ENCODE measurements at places on chromosomes 4 and X.

GRCh38 chr4:6230502-6230785 is 30.1 kb upstream of the JAKMIP1 start:
- no peak for DNase-seq

DNA sequence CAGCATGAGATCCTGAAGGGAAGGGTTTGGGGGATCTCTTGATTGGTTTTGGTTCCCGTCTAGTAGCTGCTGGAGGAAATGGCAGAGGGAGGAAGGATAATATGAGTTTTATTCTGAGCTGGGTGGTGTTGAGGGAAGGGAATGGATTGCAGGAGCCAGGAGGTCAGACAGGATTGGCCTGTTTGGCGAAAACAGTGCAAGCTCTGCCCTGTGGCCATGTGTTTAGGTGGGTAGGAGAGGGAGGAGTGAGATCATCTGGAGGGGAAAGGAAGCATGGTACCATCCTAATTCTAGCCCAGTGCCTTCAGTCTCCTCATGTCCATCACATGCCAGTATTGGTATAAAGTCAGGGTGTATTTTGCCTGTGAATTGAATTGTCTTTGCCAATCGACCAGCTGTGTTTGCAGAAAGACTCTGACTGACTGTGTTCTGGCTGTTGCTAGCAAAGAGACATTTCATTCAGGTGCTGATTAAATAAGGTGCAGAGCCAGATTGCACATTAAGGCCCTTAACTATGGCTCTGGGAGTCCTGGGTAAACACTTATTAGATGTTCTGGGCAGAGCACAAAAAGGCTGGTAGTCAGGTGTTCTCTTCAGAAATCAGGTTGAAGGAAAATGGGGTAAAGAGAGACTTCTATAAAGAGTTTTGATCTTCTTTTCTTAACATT is 10.0 kb downstream of the TMEM164 start:
- DNase-seq, result no peak

DNA sequence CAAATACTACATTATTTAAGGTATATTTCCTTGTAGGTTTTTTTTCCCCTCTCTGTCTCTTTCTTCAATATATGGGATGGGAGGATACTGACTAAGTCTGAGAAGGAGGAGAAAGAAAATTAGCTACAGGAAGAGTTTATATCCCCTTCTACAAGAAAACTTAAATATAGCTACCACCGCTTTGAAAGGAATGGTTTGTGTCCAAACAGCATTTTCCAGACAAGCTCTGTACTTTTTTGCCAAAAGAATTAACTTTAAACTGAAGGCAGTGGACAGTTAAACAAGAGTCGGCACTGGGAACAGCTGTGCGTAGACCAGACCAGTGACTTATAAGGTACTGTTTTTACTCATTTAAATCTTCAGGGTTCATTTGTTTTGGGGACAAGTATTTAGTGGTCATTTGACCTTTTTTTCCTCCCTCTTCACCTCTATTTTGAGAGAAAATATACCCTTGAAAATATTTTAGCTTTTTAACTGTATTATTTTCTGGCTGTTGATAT is 303.7 kb downstream of the ARHGAP24 start:
- DNase-seq, result no peak

DNA sequence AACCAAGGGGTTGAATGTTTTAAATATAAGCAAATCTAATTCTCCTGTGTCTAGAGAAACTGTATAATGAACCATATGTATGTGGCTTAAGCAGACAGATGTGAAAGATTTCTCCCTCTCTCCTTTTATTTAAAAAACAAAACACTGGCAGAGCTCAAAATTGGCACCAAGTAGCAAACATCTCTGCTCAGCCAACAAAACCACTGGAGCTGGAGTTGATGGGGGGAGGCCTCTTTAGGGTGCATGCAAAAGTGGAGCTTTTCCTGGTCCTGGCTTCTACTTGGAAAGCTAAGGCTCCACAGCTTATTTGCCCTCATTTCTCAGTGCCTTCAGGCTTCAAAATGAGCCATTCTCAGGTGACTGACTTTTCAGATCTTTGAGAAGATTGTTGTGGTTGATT is 95.6 kb downstream of the REPS2 start:
- DNase-seq, result no peak

DNA sequence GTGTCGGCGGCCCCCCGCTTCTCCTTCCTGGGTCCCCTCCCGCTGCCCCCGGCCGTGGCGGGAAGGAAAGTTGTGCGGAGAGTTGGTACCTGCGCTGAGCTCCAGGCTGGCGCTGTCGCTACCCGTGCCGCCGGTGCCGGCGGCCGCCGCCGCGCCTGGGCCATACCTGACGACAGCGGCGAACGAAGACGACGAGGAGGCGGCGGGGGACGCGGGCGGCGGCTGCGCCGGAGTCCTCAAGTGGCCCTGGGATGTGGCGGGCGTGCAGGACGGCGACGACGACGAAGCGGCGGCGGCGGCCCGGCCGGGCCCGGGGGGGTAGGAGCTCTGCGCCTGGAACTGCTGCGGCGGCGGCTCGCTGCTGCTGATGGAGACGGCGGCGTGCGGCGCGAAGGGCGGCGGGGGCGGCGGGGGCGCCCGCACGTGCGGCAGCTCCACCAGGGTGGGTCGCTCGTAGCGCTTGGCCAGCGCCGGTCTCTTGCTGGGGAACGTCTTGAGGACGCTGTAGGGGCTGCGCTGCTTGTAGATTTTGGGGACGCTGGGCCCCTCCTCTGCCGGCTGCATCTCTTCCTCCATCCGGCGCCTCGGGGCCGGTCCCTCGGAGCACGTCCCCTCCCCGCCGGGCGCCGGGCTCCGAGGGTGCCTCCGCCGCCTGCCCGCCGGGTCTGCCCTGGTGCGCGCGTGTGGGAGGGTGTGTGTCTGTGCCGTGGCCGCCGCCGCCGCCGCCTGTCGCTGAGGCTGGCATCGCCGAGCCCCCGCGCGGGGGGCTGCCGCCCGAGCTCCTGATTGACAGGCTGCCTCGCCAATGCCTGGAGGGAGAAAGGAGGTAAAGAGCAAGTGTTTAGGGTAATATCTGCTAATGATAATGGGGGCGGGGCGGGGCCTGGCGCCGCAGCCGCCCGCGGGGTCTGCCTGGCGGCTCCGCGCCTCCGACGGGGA is 618 bp downstream of the BEND4 start:
- no peak for DNase-seq

DNA sequence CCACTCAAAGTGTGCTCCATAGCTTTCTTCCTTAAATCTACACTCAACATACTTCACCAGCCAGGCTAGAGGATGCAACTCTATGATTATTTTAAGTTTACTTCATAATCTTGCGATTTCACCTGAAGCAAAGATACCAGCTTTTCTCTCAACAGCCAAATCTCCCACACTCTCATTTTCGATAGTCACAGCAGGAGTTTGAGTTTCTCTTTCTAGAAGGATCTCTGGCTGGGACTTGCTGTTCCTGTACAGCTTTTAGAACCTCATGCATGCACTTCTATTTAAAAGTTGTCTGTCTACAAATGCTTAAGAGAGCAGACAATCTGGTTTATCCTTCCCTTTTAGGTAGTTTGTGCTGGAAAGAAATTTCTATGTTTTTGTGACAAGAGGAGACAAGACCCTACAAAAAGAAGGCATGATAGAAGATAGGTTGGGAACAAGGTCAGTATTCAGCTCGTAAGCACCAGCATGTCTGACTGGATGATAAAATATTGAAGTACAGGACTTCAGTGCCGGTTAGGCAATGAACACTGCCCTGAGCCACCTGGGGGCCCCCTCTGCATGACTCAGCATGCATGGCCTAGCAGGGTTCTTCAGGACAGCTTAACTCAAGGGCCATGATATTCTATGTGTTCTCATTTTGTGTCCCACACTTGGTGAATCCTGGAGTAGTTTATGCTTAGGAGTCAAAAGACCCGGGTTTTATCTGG is 65.6 kb downstream of the ATXN3L start:
- peak; percentile 3 for DNase-seq

DNA sequence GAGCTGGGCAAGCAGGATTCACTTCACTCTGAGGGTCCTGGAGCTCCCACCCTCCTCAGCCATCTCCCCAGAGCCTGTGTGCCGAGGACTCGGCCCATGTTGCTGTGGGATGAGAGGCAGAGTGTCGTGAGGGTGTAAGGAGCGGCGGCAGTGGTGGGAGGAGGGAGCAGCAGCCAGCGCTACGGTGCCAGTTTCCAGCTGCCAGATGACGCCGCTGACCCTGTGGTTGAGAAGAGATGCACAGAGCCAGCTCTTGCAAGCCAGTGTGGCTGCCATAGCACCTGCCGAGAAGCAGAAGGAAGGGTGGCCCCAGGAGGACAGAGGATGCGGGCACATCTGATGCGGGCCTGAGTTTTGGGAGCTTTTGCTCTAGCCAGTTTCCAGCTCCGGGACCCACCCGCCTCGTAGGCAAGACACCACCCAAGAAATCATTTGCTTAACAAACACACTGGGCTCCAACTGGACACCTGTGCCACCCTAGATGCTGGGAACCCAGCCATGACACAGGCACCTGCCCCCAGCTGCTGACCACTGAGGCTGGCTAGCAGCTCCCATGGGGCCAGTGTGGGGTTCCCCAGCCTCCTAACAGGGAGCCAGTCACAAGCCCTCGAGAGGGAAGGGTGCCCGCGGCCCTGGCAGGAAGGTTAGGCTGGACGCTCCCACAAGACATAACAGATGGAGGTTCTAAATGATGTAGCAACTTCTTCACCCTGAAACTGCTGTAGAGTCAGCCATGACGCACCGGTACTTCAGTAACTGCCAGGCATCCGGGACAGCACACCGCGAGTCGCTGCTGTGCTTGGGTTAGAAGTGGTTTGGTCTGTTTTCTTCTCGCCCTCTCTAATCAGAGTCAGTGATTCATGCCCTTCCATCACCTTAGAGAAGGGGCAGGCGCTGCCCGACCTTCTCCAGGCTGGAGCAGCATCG is 8.9 kb downstream of the MSANTD1 start:
- no peak for DNase-seq

GRCh38 chr4:83080561-83080960 is 34.0 kb downstream of the PLAC8 start:
- no peak for DNase-seq
